Activated gamma-delta T cell treated with anti-CD3 and anti-CD28 coated beads, Interleukin-2, amount 50 U/mL, for 16 hours (primary cell): ENCODE measurements at places on chromosomes 3 and 15.

DNA sequence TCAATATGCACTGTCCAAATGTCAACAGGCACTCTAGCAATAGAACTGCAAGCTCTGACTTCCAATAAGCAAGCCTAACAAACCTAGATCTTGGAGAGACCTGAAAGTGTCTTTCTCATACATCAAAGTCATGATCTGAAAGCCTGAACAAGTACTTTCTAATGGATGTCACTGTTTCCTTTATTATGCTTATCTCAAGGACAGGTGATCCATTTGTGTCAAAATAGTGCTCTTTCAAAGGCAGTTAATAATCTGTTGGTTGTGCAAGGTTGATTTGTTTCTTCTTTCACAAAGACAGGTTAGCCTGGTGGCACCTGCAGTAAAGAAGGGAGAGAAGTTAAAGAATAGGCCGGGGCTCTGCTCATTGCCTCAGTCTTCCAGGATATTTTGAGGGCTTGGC is 146.8 kb downstream of the EPHB1 start:
- no peak for DNase-seq

- no peak for DNase-seq
These were observed 2.7 kb downstream of the CCR1 start for GRCh38 chr3:46205286-46205960.

- DNase-seq = no peak
These were observed 74.4 kb downstream of the MGLL start for GRCh38 chr3:127747751-127748521.

DNA sequence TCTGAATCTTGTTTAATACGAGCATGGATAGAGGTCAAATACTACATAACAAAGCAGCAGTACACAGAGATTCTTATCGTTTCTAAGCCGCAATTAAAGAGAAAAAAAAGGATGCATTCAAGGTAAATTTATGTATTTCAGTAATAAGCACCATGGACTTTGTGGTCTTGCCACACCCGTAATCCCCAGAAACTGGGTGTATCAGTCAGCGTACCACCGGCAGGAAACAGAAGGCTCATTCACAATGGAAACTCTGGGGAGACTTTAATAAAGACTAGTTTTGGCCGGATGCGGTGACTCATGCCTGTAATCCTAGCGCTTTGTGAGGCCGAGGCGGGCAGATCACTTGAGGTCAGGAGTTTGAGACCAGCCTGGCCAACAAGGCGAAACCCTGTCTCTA is 81.9 kb upstream of the ZNF280D start:
- DNase-seq = no peak

GRCh38 chr15:70132139-70132538 is 34.4 kb upstream of the TLE3 start:
- no peak for DNase-seq

GRCh38 chr3:127671523-127672428 is 976 bp upstream of the ABTB1 start:
- peak; percentile 17 for DNase-seq

DNA sequence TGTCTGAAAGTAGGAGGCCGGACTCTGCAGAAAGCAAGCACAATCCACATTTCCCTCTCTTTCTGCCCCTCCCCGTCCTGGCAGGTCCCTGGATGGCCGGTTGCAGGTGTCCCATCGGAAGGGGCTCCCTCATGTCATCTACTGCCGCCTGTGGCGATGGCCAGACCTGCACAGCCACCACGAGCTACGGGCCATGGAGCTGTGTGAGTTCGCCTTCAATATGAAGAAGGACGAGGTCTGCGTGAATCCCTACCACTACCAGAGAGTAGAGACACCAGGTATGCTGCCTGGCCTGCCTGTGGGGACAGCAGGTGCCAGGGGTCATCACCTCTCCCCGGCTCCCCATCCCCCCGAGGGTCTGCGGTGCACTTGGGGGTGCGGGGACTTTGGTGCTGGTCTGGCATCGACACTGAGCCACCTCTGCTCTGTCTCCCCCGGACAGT is 89.6 kb downstream of the AAGAB start:
- no peak for DNase-seq

DNA sequence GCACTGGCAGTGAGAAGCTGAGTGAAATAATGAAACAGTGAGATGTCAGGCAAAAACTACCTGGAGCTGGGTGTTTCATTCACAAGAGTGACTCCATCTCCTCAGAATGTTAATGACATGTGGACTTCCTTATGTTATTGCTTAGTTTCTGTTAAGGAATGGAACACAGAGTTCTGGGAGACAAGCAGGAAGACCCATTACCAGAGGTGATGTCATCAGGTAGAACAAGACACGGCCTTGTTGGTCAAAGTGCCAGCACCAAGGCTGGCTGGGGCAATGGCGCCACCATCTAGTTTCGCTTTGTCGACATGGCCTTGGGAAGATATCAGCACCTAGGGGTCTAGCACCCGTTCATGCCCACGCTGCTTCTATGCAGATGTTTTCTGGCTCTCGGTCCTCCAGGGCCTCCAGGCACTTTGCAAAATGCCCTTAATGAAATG is 252.2 kb downstream of the FAM43A start:
- DNase-seq = no peak

- no peak for DNase-seq
These were observed 194.6 kb downstream of the THRB start for GRCh38 chr3:24299806-24300626.

- no peak for DNase-seq
These were observed 30.9 kb upstream of the C15orf39 start for GRCh38 chr15:75170711-75171341.

DNA sequence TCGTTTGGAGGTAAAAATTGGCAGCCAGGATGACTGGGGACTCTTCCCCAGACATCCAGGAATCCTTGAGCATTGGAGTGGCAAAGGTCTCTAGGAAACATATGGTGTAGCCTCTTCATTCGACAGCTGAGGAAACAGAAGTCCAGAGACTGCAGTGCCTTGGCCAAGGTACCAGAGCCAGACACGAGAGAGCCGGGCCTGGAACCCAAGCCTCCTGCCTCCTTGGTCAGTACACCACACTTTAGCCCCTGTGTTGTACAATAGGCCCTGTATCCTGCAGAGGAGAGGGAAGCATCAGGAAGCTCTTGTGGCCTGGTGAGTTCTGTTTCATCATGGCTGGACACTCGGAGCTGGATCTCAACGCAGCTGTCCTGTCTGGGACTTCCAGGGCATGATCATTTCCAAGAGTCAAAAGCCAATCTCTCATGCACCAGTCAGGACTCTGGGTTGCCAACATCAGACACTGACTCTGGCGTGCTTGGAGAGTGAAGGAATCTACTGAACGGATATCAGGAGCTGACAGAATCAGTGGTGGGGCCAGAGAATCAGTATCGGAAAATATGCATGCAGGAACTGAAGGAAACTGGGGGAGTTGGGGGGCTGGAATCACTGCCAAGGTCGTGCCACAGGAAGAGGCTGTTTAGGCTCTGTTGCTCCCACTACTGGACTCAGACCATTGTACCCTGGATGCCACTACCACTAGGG is 6.4 kb upstream of the MINAR1 start:
- no peak for DNase-seq

- no peak for DNase-seq
These were observed 298.3 kb upstream of the TGFBR2 start for GRCh38 chr3:30308131-30308530.

DNA sequence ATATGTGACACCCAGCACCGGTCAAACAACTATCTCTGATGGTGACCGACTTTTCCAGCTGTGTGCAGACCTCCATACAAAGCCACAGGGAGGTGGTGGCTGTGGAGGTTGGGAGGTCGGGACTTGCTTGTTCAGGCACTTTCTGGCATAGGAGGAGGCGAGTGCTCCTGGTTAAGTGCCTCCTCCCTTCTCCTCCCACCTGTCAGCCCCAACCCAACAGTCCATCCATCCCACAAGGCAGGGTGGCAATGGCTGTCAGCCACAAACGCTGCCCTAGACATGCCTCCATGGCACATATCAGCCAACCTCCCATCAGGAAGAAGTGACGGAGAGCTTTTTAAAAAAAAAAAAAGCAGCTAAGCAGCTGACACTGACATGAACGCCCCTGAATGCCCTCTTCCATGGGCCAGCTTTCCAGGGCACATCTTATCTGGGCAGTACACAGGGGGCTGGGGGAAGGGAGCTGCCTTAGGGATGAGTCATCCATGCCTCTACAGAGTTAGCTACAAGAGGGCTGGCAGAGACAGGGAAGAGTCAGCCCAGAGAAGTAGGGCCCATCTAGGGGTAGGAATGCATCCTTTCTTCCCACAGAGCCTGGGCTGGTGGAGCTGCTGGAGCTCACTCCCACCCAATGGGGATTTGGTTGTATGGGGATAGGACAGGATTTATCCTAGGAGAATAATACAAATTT is 41.2 kb downstream of the CCDC12 start:
- no peak for DNase-seq

GRCh38 chr3:155070932-155071387 is 9.2 kb upstream of the MME start:
- DNase-seq = no peak

DNA sequence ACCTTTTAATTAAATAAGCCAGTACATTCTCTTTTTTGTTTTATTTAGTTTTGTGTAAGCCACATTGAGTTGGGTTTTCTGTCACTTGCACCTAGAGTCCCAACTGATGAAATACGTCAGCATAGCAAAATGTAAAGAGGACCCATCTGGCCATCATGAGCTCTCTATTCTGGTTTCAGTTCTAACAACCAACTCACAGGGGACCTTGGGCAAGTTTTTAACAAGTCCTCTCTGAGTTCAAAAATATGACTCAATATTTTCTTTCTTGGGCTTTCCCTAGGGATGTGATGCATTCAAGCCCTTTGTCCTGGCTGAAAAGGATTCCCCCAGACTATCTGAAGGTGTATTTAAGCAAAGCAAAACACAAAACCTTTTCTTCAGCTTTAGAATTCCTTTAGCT is 32.9 kb downstream of the PLCH1 start:
- no peak for DNase-seq

DNA sequence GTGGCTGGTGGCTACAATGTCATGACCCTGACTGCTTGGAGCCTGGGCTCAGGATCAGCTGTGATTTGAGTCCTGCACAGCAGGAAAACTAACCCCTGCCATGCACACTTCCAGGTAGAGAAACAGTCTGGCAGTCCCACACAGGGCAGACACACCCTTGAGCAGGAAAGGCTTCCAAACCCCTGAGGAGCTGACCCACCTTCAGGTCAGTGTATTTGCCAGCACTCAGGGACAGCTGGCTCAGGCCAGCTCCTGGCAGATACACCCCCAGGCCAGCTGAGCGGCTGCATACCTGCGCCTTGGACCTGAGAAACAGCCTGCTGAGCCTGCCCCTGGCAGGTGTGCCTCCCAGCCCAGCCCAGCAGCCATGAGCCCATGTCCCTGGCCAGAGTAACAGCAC is 22.2 kb upstream of the CDAN1 start:
- no peak for DNase-seq

GRCh38 chr3:127722091-127722784 is 49.5 kb downstream of the ABTB1 start:
- no peak for DNase-seq

GRCh38 chr3:125383744-125384143 is 8.6 kb upstream of the ZNF148 start:
- DNase-seq = no peak

DNA sequence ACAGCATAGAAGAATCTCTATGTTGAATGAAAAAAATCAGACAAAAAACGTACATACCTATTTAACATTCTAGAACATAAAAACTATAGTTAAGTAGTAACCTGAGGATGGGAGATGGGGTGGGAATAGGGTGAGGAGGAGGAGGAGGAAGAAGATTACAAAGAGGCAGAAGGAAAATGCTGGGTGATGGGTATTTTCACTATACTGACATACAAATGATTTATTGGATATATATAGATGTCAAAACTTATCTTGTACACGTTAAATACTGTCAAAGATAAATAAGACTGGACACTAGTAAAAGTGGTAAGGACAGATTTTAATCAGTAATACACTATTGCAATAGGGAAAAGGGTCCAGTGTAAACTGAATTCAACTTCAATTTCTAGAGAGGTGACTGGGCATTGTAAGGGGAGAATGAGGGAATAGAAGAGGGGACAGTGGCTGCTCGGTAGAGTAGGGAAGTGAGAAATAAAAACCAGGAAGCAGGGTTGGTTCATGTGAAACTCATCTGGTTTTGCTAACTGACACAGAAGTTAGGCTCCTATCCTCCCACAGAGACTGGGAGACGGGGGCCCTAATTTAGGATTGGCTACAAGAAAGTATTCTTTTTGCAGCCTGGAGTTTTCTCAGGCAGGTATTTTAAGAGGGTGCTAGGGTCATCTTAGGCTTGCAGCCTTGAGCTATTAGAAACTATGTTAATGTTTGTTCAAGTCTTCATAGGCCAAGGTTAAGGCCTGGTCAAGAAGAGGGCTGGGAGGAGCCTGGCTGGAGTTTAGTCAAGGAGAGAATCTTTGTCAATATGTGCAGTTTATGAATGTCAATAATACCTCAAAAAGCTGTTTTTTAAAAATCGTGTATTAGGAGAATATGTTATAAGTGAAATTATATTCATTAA is 15.0 kb upstream of the C15orf61 start:
- DNase-seq = no peak

DNA sequence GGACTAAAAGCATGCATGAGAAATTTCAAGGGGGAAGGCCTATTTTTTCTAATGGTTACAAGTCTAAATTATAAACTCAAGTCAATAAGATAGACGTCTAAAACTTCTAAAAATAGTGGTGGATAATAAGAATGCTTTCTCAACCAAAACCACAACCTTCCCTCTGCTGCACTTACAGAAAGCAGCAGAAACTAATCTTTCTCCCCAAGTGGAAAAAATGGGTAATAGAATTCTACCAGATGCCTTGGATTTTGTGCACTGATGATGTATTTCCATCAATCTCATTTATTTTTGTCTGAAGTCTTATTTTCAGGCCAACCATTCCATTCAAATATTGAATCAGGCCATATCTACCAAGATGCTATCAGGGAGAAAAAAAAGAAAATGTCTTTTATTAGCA is 344.7 kb downstream of the NEK10 start:
- no peak for DNase-seq

DNA sequence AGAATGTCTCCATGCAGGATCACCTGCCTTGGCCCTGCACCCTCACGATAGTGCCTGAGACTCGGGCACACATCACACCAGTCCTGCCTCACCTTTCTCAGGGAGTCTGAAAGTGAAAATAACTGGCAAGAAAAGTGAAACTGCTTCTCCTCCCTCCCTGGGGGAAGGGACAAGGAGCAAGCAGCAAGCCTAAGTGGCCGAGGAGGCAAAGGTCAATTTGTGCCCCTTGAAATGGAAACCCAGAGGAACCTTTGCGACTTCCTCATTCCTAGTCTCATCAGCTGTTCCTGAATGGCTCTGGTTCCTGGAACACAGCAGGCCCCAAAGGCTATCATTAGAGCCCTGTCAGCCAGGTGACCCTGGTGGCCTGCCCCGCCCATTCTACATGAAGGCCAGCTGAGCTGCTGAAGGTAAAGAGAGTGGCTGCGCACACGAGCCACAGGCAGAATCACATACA is 28.0 kb upstream of the SLCO2A1 start:
- no peak for DNase-seq

GRCh38 chr3:37793889-37794591 is 67.6 kb upstream of the CTDSPL start:
- no peak for DNase-seq

GRCh38 chr3:95883801-95884200 is 930.6 kb upstream of the EPHA6 start:
- DNase-seq = no peak

- no peak for DNase-seq
These were observed 2.8 kb upstream of the CLRN1 start for GRCh38 chr3:150975086-150975991.
